ENCODE measurements at places on chromosomes 3 and 15.
A peak's percentile ranks its signal among the peaks of the same experiment; 100 is the strongest.

GRCh38 chr3:44444896-44445691 is 32.4 kb downstream of the ZNF445 start:
- no peak for DNase-seq

- DNase-seq: no peak
These were observed 1.5 kb downstream of the WDR5B start for GRCh38 chr3:122414391-122414790.

- DNase-seq: peak; percentile 2
These were observed 535.1 kb downstream of the NLGN1 start for GRCh38 chr3:173932624-173933023.

GRCh38 chr3:129688271-129688895 is 81.9 kb upstream of the PLXND1 start:
- no peak for DNase-seq

DNA sequence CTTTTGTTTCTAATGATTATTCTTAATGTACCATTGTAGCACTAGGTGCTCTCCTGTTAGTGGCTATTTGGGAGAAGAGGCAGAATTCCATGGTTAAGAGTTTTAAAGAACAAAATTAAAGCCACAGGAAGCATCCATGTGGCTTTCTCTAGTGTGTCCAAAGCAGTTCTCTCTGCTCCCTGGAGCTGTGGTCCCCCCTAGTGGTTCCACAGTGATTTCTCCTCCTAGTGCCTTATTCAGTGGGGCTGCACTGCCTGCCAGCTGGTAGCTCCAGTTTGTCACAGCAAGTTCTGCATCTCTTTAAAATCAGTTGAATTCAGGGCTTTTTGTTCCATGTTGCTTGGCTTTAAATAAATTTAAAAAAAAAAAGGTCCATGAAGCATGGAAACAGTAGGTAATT is 39.6 kb upstream of the FAM98B start:
- DNase-seq: no peak

GRCh38 chr3:14282001-14282705 is 103.5 kb downstream of the LSM3 start:
- DNase-seq: no peak

DNA sequence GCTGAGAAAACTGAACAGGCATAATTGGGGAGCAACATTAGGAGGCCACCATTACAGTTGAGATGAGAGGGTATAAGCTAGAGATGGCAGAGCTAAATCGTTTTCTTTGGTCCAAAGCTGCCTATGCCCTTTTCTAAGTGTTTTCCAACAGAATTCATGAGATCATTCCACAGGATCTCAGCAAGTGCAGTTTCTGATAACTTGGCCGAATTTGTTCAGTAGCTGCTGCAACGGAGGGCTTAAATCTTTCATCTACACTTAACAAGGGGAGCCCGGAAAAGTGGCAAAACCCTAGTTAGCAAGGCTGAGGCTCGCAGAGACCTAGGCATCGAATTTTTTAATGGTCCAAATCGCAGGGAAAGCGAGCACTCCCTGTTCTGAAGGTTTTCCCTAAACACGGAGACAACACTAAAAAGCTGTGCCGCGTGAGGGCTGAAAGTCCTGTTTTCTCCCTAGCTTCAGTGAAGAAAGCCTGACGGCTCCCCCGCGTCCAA is 531 bp upstream of the BLOC1S6 start:
- DNase-seq: no peak

DNA sequence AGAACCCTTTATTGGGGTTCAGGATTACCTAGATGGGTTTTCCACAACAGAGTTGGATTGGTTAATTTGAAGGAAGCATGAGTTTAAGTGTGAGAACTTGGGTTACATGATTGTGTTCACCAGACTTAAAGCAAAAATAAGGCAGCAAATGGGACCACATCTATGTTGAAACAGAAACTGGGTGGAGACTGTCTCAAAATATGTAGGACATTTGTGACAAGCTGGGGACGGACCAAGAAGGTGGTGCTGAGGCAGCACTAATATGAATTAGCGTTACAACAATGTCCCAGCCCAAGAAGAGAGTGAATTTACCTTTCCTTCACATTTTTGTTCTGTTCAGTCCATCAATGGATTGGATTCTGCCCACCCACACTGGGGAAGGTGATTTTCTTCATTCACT is 866 bp upstream of the AADACL2 start:
- DNase-seq: no peak

GRCh38 chr15:37359101-37359892 is 258.9 kb upstream of the MEIS2 start:
- no peak for DNase-seq

- no peak for DNase-seq
These were observed 34.9 kb upstream of the ZNF385D start for GRCh38 chr3:21785765-21786437.

DNA sequence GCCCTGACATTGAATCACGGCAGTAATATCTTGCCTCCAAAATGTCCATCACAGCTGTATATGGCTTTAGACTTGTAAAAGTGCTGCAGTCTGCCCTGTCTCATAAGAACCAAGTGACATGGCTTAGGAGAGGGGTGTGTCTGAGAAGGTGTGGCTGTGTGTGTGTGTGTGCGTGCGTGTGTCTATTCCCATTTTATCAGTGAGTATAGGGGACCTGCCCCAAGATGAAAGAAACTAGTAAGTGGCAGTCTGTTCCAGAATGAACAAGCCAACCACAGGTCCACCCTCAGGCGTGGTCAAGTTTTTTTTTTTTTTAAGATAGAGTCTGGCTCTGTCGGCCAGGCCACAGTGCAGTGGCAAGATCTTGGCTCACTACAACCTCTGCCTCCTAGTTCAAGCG is 5.6 kb upstream of the RHOV start:
- DNase-seq: no peak

GRCh38 chr3:23136054-23136453 is 67.1 kb upstream of the UBE2E2 start:
- no peak for DNase-seq

DNA sequence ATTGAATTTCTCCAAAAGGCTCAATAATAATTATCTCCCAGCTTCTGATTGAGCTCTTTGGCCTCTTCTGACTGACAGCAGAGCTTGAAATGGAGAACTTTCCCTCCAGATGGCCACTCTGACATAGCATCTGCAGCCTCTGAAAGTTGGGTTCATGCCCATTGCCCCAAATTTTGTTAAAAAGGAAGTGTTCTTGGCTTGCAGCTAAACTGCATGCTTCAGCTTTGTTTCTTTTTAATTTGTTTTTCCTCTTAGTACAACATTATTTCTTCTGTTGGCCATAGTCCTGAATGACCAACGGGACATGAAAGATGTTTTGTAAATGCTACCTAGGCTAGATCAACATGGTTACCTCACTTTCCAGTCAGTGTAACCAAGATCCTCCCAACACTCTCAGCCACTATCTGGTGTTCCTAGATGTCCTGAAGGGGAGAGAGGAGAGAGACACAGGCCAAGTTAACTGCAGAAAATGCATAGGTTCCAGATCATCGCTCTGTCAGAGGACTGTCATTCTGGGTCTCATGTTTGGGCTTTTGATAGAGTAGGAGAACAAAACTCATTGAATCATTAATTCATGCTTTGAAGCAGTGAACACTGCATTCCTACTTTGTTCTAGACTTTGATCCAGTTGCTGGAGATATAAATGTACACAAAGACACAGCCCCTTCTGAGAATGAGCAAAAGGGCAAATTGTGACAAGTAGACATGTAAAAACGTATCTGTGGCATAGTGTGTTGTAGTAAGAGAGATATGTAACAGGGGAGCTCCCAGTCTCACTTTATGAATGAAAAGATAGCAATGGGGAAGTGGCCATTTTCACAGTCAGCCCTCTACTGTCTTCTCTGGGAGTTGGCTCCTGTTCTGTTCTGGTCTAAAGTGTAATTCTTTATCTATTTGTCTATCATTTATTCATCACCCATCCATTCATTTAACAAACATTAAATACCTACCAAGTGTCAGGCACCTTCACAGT is 156.2 kb downstream of the ZNF621 start:
- no peak for DNase-seq

DNA sequence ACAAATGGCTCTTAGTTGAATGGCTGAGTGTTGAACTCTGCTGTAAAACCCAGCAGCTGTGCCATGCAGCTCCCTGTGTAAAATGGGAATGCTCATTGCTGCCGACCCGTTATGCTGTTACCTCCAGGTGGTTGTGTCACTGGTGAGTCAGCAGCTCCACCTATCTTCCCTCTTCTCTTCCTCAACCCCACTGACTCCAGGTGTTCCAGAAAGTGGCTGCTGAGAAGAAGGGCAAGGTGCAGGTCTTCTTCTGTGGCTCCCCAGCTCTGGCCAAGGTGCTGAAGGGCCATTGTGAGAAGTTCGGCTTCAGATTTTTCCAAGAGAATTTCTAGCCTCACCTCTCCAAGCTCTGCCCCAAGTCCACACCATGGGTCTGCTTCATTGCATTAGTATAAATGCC is 41.9 kb downstream of the NOX5 start:
- no peak for DNase-seq

- no peak for DNase-seq
These were observed 226.2 kb downstream of the PDCD6IP start for GRCh38 chr3:34024447-34025240.

DNA sequence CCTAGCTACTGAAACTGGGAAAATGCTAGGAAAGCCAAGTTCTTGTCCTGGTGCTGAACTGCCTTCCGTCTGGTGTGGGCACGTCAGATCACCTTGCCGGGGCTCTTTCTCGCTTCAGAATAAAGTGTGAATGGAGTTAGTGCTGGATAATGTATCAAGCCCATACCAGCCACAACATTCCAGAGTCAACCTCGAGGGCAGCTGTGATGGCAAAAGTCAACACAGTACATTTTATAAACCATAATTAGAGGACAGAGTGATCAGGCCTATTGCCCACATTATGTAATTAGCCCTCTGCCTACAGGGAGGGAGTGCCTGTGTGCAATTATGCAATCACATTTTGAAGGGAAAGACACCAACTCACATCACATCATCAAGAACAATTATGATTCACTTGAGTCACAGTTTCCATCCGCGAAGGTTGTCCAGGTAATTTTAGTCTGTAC is 165.2 kb downstream of the RORA start:
- no peak for DNase-seq

DNA sequence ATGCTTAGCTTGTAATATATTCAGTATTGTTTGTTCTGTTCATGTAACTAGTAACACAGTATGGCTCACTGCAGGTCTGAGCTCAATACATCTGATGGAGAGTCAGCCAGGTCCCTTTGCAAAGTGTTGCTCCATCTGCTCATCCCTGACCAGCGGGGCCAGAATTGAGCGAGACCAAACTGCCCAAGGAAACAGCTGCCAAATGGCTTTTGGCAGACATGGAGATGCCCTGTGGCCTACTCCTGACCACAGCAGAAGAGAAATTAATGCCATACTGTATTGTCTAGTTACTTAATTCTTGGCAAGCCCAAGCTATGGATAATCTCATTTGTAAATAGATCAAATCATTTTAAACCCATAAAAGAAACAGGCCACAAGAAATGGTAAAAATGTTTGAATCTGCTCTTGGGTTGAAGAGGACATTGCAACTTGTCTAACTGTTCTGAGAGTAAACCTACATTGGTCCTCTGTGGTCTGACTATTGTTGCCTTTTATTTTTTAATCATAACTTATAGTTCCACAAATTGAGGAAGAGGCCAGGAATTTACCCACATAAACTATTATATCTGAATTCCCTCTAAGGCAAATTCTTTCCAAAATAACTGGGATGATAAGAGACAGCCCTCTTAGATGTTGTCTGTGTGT is 209.5 kb downstream of the EBLN2 start:
- DNase-seq: no peak

DNA sequence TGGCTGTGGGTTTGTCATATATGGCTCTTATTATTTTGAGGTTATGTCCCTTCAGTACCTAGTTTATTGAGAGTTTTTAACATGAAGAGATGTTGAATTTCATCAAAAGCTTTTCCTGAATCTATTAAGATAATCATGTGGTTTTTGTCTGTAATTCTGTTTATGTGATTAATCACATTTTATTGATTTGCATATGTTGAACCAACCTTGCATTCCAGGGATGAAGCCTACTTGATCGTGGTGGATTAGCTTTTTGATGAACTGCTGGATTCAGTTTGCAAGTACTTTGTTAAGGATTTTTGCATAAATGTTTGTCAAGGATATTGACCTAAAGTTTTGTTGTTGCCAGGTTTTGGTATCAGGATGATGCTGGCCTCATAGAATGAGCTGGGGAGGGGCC is 33.1 kb upstream of the IQCF2 start:
- no peak for DNase-seq

DNA sequence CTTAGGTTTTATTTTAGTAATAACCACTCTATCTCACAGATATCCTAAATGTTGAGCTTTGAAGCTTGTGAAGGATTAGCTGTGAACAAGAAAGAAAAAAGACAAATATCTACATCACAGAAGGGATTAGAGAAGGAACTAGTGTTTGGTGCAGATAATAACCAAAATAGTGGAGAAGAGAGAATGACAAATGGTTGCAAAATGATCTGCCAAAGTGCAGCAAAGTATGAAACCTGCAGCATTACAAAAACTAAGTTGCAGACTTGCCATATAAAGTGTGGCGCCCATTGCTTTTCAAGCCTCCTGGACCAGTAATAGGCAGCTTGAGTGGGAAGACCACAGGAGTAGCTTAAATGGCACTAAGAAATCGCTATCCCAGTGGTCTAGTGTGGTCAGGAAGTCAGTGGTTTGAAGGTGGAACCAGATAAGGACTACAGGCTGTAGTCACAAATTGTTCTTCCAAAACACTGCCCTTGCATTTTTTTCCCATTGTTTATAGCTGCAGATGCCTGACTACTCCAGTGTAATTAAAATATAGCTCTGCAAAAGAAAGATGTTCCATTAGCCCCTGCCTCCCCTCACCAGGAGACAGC is 20.7 kb downstream of the TPM1 start:
- no peak for DNase-seq

DNA sequence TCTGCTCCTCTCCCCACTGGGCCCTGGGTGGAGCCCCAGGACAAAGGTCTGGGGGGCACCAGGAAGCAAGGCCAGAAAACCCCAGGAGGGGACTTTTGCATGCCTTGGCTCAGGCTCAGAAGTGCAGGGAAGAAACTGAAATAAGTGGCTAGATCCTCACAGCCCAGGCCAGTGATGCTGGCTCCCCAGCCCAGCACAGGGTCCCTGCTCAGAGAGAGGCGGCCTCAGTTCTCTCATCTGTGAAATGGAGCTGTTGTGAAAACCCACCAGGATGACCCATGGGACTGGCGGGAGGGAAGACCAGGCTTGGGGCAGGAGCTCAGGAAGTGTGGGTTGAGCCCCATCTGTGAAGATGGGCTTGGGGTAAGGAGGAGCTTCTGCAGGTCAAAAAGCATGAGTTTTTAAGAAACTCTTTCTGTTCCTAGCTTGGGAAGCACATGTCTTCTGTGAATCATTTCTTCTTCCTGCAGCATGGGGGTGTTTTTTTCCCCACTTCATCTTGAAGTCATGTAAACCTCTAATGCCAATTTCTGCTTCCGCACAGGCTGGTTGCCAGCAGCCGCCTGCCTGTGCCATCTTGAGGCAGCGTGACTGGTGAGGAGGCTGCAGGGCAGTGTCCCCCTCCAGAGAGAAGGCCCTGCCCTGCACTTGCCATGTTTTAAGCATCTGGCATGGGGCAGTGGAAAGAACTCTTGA is 118.6 kb downstream of the SMAD6 start:
- no peak for DNase-seq

DNA sequence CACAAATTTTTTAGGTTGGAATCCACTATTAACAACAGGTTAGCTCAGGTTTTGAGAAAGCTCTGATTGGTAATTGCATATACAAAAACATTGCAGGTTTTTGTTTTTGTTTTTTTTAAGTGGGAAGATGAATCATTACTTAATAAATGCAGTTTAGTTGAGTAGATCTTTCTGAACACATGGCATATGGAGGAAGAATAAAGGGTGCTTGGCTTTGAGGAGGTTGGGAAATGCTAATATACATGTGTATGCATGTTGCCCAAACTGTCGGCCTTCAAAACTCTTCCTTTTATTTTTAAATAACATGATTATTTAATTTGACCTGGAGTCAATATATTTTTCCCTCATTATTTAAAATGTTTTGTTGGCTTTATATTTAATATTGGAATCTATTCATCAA is 32.8 kb downstream of the ZBTB38 start:
- no peak for DNase-seq
